ENCODE measurements at places on chromosomes 6 and 20.
A peak's percentile ranks its signal among the peaks of the same experiment; 100 is the strongest.

GRCh38 chr6:31356216-31356945 lies 598 bp downstream of the HLA-B start:
- DNase-seq: no peak

DNA sequence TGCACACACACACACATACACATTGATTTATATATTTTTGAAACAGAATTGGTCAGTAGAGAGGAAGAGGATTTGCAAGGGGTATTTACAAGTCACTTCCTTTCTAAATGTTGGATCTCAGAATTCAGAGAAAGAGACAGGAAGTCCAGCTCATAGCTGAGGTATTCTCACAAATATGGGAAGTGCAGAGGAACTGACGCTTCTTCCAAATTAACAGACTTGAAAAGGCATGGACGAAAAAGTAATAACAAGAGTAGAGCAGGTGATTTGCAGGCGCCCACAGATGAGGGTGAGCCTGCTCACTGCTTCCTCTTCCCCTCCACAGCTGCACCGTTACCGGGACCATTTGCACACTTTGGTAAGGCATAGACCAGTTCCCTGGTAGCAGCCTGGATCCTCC lies 246.4 kb downstream of the PHACTR1 start:
- DNase-seq: no peak

DNA sequence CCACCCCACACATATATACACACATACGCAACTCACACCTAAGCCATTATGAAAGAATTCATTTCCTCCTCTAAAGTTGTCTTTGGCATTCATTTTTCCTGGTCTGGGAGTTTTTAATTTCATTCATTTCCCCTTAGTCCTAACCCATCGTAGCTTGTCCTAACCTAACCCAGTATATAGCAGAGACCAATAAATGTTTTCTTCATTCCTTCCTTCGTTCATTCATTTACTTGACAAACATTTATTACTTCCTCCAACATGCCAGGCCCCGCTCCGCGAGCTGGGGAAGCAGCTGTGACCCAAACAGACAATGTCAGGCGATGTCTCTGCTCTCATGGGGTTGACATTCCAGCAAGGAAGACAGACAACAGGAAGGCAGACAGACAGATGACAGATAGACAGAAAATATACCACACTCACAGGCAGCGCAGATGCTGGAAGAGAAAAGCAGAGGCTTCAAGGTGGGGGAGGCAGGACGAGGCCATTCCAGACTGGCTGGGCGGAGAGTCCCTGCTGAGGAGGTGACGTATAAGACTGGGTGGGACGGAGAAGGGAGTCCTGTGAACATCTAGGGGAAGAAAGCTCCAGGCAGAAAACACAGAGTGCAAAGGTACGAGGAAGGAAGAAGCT lies 33.7 kb upstream of the SIRPA start:
- DNase-seq: no peak

- DNase-seq: no peak
These were observed 2.7 kb downstream of the TOX2 start for GRCh38 chr20:43917380-43917779.

DNA sequence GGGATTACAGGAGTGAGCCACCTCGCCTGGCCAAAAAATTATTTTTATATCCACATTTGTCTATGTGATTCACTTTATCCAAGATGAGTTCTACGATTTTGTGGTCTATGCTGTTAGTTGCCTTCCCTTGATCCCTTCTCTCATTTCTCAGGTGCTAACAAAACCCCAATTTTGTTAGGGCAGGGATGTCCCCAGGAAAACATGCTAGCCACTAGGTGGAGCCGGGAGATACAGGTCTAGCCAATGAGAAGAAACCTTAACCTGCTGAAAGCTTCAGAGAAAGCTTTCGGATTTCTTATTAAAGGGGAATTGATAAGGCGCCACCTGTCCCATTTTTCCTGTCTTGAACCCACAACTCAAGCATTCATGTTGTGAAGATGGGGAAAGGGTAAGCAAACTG lies 167.4 kb upstream of the OLIG3 start:
- peak; percentile 64 for DNase-seq

GRCh38 chr6:160386869-160387530 lies 38.8 kb downstream of the SLC22A3 start:
- DNase-seq: no peak

- DNase-seq: no peak
These were observed 183.6 kb downstream of the COL9A1 start for GRCh38 chr6:70119218-70119835.
